Hepatocyte (in vitro differentiated cells): ENCODE measurements at places on chromosomes 5 and 9. TPM values are rescaled to one million over a fixed set of nuclear protein-coding genes. Genes with fewer than 3 reads are reported as not detected.

SPATA31E1 gene
- 0.08 TPM in 1 of 2 replicates, not detected in the other for total RNA-seq

PURA gene
- total RNA-seq, result 11.9 and 13.8 TPM in 2 replicates

GFPT2 gene
- 15.9 and 25.0 TPM in 2 replicates for total RNA-seq

ABO gene
- 3.4 and 4.8 TPM in 2 replicates for total RNA-seq

DNA sequence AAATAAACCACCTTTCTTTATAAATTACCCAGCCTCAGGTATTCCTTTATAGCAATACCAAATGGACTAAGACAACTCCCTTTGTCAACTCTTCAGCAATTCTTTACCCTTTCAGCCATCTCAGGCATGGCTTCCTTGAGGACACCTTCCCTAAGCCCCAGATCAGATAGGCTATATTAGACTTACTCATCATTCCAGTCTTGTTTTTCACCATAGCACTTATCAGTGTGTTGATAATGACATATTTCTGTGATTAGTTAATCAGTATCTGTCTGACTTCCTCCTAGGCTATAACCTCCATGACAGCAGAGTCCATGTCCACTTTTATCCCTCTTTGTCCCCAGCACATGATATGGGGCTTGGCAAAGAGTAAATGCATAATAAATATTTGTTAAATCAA, 238.1 kb downstream of the ACTL7B start:
- no peak for DNase-seq
- H3K4me1 ChIP-seq, result no peaks in the 10 kb centered on the region
